Hindlimb muscle (tissue), 1 donor: ENCODE measurements at places on chromosomes 2 and 18.

DNA sequence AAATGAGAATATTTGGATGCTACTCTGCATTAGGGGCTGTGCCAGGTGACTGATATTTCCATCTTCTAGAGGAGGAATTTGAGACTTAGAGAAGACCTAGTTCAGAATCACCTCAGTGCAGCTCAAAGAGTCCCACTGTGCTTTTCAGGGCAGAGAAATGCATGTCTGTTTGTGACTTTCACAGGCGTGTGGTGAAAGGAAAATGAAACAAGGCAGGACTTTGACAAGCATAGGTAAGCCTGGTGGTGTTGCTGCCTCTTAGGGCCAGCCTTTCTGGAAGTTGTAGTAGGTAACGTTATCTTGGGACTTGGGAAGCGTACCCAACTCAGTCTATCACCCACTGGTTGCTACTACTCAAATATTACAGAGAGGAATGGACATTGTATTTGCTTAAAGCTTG lies 2.6 kb downstream of the GPR39 start:
- DNase-seq: no peak

- DNase-seq: no peak
Observed at GRCh38 chr2:1673160-1673944, 71.0 kb downstream of the PXDN start.

DNA sequence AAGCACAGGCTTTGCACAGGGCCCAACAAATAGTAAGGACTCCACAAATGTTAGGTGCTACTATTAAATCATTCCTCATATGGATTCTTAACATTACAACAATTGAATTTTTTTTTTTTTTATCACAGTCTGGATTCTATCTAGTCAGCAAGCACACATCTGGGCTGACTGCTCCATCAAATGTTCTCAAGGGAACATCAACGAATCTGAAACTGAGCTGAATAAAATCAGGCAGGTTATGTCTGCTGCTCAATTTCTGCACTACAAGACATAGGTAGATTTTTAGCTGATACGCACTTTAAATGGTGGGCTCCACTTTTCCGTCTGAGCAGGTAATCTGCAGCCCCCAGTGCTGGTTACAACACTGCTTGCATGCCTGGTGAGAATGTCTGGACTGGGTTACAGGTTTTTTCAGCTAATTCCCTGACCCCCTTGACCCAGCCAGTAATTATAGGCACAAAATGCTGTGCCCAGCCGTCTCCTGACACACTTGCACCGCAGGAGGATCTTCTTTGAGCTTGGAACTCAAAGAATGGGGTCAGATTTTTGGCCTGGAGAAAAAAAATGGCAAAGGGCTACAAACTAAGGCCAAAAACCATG lies 44.6 kb downstream of the ADD2 start:
- no peak for DNase-seq

GRCh38 chr2:183244300-183244844 lies 120.1 kb downstream of the NUP35 start:
- DNase-seq: no peak

- DNase-seq: no peak
Observed at GRCh38 chr18:62196079-62196478, 9.0 kb downstream of the RELCH start.
